Heart left ventricle (tissue), 16 donors: ENCODE measurements at places on chromosomes 6 and 20. TPM values are rescaled to one million over a fixed set of nuclear protein-coding genes. Genes with fewer than 3 reads are reported as not detected.
A peak's percentile ranks its signal among the peaks of the same experiment; 100 is the strongest.

The TMEM200A gene
- 0.42 TPM for total RNA-seq

The SEL1L2 gene
- total RNA-seq: 2.7 TPM

The ACTL10 gene
- total RNA-seq: 0.29 TPM

DNA sequence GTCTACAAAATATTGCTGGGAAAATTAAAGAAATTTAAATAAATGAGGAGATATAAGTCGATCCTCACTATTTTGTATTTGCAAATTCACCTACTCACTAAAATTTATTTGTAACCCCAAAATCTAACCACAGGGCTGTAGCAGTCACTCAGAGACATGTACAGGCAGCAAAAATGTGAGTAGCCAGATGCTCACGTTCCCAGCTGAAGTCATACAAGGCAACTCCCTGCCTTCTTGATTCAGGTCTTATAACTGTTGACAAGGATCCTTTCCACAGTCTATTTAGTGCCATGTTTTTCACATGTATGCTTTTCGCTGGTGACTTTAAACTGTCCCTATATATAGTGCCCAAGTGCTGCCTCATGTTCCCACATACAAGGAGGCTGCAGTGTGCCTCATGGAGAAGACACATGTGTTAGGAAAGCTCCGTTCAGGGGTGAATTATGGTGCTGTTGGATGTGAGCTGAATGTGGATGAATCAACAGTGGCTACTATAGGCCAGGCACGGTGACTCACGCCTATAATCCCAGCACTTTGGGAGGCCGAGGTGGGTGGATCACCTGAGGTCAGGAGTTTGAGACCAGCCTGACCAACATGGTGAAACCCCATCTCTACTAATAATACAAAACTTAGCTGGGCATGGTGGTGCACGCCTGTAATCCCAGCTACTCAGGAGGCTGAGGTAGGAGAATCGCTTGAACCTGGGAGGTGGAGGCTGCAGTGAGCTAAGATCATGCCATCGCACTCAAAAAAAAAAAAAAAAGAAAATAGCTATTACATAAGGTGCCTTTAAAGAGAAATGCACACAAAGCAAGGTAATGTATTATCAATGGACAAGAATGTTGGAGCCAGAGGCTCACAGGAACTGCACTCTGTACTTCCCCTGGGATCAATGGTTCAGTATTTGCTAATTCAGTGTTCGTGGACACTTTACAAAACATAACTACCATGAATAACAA is 55.3 kb downstream of the STK35 start:
- no peaks in the 10 kb centered on the region for H3K36me3 ChIP-seq
- DNase-seq: no peak
- H3K4me3 ChIP-seq: no peak overlapping the region
- no peak overlapping the region for H3K27ac ChIP-seq
- H3K27me3 ChIP-seq: no peaks in the 10 kb centered on the region

GRCh38 chr20:61414455-61414991 is 162.5 kb downstream of the CDH4 start:
- no peak overlapping the region for H3K4me3 ChIP-seq
- no peak overlapping the region for H3K27ac ChIP-seq
- H3K4me1 ChIP-seq: no peaks in the 10 kb centered on the region
- H3K36me3 ChIP-seq: no peaks in the 10 kb centered on the region
- H3K27me3 ChIP-seq: no peaks in the 10 kb centered on the region

DNA sequence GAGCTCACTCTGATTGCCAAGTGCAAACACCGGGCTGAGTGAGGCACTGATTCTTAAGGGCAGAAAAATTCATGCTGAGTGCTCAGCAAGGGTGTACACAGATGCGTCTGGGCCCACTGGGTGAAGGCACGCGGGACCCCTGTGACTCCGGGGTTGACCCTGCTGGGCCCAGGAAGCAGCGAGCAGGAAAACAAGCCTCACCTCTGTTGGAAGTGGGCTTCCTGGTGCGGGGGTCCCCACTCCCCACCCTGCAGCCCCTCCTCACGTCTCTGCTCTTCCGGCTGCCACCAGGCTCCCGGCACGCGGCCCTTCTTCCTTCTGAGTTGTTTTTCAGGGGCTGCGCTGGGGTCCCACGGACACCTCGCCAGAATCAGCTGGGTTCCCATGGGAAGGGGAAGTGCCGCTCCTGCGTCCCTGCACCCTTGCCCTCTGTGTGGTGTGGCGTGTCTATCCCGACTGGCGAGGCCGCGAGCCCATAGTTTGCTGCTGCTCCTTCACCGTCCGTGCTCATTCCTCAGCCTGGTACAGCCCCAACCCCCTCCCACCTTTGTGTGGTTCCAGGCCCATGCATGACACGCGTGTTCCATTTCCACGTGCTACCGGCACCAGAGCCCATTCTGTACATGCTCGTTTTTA is 80.6 kb upstream of the BHLHE23 start:
- no peaks in the 10 kb centered on the region for H3K36me3 ChIP-seq
- no peak overlapping the region for H3K4me3 ChIP-seq
- no peaks in the 10 kb centered on the region for H3K4me1 ChIP-seq
- peak; percentile 7 for DNase-seq
- peaks cover 5% of the 10 kb centered on the region for H3K27me3 ChIP-seq

DNA sequence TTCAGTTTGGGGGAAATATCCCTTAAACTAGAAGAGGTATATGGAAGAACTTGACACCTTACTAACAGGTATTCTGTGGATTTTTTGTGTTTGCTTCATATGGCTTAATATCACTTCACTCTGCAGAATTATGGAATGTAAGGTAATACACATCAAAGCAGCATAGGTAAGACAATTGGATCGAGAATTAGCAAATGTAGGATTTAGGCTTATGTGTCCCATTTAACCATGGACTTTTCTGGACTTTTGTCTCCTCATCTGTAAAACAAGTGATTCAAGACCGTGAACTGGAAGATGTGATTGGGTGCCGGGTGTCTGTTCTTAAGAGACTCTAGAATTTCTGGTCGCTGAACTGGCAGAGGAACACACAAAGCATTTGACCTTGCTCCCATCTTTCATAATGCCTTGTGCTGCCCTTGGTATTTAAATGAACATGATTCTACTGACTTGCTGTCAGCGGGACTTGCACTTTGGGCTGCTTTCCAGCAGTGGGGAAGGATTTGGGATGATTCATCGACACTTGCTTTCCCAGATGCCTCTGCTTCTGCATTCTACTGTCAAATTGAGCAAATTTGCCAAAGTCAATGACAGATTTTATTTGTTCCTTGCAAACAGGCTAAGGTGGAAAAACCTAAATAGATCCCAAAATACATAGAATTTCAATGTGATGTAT is 199.8 kb downstream of the PLCB1 start:
- no peak overlapping the region for H3K4me3 ChIP-seq
- no peaks in the 10 kb centered on the region for H3K4me1 ChIP-seq
- no peaks in the 10 kb centered on the region for H3K27me3 ChIP-seq
- H3K36me3 ChIP-seq: no peaks in the 10 kb centered on the region
- DNase-seq: peak; percentile 40

- H3K27me3 ChIP-seq: no peaks in the 10 kb centered on the region
- no peaks in the 10 kb centered on the region for H3K36me3 ChIP-seq
- no peak for DNase-seq
- H3K27ac ChIP-seq: no peak overlapping the region
These were observed 188.3 kb upstream of the GMDS start for GRCh38 chr6:2433711-2434110.

DNA sequence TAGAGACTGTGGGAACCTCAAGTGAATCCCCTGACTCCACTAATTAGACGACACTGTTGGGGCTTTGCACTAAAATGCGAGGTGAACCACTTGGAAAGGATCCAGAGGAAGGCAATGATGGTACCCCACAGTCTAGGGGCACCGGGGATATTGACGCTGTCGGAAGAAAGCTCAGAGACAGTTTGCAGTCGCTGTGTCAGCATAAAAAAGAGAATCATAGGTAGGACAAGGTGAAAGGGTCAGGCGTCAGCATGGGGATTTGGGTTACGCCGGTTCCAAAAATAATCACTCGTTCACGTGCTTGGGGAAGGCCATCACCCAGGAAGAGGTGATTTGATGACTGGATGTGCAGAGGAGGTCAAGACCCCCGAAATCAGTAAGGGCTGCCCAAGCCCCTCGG is 598.0 kb upstream of the NOX3 start:
- H3K4me3 ChIP-seq: no peak overlapping the region
- no peaks in the 10 kb centered on the region for H3K27me3 ChIP-seq
- no peaks in the 10 kb centered on the region for H3K4me1 ChIP-seq
- no peak for DNase-seq
- H3K36me3 ChIP-seq: no peaks in the 10 kb centered on the region

- H3K27ac ChIP-seq: no peak overlapping the region
- DNase-seq: no peak
- H3K27me3 ChIP-seq: no peaks in the 10 kb centered on the region
These were observed 291.7 kb upstream of the SPTLC3 start for GRCh38 chr20:12717061-12717460.
